Stimulated activated CD4-positive, alpha-beta T cell treated with anti-CD3 and anti-CD28 coated beads, Interleukin-4, amount 100 ng/mL, for 4 hours (primary cell): ENCODE measurements at places on chromosomes 4 and X.

GRCh38 chr4:93042746-93043145 is 739.0 kb downstream of the GRID2 start:
- no peak for DNase-seq

- DNase-seq = no peak
Measured at GRCh38 chrX:37677243-37677642, 8.3 kb upstream of the XK start.

GRCh38 chrX:72145181-72145580 is 13.5 kb upstream of the RTL5 start:
- no peak for DNase-seq

DNA sequence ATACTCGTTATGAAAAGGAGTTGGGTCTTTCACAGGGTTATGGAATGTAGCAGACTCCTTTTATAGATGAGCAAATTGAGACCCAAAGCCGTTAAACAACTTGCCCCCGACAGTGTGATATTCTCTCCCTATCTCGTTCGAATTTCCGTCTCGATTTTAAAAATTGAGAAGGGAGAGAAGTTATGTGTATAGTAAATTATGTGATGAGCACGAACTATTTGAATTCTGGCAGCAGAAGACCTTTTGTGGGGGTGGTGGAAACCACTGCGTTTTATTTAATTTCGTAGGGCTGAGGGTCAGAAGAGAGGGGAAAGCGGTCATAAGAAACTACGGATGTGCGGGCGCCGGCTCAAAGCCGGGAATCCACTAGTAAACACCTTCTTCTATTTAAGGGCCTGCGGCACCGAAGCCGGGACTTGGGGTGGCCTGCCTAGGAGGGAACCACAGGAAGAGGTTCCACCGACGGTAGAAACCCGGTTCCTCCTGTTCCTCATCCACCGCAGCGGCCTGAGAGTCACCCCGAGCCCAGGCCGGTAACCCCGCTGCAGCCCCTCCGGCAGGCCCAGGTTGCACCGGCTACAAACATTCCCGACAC is 1.5 kb upstream of the DDX3X start:
- peak; percentile 18 for DNase-seq

DNA sequence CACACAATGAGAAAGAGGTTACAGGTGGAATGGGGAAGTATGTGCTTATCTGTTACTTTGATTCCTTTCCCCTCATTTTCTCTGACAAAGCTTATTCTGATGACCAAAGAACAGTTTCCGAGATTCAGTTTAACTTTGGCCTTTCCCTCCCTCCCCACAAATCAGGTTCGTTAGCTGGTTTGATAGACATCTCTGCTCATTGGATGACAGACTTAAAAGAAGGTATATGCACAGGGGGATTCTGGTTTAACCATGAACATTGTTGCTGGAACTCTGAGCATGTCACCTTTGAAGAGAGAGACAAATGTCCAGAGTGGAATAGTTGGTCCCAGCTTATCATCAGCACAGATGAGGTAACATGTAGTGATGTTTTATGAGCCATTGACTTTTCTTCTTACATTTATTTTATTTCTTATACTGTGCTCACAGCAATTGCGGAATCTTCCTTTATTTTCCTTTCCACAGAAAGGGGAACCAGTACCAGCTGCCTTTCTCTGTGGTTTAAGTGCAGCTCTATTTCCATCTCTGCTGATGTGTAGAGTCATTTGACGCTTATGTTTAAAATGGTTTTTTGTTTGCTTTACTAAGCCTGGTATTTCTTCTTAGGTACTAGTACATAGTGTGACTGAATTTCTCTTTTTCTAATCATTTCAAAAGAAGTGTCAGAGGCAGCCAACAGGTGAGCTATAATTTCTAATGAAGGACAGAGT is 125.0 kb downstream of the AKAP4 start:
- DNase-seq = no peak

DNA sequence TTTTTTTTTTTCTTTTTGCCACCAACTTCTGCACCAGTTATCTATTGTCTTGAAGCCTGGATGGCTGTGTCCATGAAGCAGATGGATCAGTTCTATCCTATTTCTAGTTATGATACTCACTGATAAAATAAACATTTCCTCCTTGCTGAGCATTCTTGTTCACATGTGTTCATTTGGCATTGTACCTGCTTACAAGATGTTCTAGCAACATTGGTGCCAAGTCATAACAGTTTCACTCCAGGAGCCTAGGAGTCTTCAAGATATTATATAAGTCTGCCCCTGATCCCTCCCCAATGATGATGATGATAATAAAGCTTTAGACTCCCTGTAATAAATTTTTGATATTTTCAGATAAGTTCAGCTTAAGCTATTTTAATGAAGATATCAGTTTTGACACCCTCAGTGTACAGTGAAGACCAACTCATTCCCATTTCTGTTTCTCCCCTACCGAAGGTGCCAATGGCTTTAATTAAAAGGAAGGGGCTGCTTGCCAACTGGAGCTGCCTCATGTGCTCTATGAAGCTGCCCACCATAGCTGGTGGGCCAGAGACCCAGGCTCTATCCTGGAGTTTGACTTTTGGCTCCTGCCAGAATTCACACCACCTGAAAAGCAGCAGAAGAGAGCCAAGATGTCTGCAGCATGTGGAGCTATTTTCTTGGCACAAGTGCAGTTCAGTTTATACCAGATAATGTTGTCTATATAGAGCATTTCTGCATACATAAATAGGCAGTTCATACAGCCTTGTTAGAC is 265.4 kb upstream of the TET2 start:
- no peak for DNase-seq

DNA sequence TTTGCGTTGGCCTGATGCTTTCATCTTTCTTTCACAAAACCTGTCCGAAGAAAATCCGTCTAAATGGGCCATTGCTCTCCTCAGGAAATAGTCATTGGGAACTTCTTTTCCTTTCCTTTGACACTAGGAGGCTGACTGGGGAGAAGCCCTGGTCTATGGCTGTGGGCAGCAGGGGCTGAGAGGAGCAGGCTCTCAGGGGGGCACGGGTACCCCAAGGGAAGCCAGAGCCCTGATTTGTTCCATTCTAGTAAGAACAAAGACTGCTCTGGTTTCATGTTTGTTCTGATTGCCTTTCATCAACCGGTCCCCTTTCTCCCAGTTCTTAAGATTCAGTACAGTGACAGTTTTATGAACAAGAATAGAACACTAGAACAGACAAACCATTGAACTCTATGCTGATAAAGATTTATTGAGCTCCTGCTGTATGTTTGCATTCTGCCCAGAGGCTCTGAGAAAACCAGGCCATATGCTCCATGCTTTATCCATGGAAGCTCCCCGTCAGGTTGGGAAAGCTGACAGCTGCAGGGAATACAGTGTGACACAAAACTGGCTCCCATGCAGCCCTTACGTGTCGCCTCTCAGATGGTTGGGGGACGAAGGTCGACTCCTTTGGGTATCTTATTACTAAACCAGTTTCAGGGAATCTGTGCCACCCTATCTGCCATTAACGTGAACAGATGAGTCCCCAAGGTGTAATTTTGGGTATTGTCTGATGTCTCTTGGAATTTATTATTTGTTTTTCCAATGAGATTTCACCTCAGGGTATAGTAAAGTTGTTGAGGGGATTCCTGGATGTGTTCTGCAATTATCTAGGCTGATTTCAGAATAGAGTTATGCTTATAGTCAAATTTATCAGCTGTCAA is 72.4 kb upstream of the MSANTD1 start:
- no peak for DNase-seq

DNA sequence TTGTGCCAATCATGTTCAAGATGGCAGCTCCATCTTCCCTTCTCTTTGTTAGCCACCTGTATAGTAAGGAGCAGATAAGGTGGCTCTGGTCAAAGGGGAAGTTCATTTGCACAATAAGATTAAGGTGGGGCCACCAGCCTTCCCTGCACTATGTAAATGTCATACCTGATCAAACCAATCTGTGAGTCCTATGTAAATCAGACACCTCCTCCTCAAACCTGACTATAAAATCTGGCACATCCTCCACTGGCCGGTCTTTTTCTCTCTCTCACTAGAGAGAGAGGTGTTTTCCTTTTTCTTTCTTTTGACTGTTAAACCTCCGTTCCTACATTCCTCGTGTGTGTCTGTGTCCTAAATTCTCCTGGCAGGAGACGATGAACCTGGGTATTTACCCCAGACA is 572.5 kb upstream of the AADAT start:
- no peak for DNase-seq

- DNase-seq = no peak
Measured at GRCh38 chrX:42954880-42955279, 176.9 kb upstream of the PPP1R2C start.

GRCh38 chr4:27270435-27270834 is 409.8 kb downstream of the STIM2 start:
- no peak for DNase-seq

DNA sequence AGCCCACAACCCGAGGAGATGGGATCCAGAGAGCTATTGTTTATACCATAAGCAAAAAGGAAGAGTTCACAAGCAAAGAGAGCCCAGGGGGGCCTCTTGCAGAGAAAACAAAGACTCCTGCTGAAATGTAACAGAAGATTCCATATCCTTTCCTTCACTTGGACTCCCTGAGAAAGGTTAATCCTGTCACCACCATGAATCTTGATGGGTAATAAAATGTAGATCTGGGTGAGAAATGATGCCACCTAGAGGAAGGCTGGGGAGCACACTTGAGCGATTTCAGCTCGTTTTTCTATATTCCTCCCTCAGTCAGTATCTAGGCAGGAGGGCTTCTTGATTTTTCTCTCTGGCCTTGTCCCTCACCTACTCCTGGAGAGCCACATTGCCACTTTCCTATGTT is 10.2 kb upstream of the KCNE5 start:
- DNase-seq = no peak

DNA sequence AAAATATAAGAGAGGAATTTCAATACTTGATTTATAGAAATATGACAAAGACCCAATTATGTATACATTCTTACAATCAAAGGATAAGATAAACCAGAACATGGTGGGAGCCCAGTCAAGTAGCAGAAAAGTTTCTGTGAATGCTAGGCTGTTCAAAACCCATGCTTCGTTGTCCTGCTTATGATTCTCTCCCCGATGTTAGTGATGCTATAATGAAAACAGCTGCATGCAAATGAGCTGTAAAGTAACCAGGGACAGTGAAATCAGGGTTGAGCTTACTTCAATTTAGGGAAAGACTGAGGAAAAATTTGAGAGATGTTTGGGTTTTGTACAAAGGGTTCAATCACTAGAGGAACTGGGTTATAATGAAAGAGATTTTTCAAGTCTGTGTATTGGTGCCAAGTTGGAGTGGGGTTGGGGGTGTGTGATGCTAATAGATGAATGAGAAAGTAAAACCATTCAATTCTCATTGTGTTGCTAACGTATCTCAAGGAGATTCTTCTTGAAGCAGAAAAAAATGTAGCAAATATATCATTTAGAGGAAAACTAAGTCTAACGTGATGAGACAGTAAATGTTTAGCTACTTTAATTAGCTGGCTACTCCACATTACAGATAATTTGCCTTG is 59.3 kb upstream of the PPP1R2C start:
- DNase-seq = no peak

DNA sequence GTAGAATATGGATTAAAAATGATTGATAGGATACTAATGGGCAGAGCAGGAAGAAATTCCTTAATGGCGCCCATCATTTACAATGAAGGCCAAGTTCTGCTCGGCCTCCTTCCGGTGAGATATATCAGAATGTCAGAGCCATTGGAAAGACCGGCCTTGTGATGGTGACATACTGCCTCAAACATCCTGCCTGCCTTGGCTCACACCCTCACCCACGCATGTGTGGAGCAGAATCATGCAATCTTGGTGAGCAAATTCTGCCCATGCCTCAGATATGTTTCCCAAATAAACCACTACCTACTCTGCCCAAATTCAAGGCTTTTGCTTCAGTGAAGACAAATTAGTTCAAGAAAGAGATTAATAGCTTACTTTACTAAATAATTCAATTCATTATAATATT is 163.3 kb downstream of the MID1 start:
- no peak for DNase-seq

GRCh38 chrX:68018248-68019203 is 414.8 kb downstream of the OPHN1 start:
- DNase-seq = no peak

DNA sequence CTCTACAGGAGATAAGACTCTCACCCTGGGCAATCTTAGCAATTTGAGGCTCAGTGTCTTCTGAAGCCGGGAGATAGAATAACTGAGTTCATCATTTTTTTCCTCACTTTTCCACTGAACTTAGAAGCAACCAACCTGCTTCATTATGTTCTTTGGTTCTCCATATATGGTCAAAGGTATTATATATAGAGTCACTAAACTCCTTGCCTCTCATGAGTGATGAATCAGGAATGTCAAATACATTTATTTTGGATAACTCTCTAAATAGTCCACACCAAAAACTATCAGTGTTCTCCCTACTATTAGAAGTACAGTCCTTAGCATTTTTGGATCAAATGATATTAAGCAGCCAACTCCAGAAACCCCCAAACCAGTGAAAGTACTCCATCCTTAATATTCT is 421.5 kb upstream of the EPHA5 start:
- DNase-seq = no peak

DNA sequence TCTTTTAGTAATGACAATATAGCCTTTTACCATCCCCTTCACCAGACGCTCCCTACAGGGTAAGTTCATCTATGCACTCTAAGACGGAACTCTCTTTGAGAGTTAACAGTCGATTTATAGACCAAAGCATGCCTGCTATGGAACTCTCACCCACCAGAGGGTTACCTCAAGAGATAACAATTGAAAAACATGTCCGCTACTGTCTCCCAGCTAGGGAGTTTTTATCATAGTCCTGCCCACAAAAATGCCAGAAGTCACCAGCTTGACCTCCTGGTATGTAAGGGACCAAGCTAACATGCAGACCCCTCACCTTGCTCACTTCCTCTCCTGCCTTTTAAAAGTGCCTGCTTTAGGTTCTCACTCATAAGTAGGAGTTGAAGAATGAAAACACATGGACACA is 16.7 kb upstream of the YTHDC1 start:
- DNase-seq = no peak

DNA sequence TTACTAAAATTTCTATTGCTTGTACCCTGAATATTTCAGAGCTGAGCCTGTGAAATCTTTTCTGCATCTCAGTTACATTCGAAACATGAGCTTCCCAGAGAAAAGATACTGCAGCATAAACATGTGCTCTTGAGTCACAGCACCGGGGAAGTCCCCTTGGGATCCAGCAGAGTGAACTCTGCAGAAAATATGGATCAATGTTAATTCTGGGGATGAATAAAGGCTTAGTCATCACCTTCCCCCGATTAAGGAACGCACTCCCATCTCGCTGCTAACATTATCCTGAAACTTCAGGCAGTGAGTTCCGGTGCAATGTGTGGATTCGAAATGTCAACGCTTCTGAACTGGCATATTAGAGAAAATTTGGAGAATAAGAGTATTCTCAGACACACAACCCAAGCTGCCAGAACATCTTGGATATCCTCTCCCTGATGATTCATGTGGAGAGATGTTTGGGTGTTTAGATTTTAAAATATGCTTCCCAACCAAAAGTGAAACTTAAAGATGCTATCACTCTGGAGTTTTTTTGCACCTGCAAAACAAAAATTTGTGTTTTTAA is 90.8 kb downstream of the IRF2 start:
- DNase-seq = no peak

- no peak for DNase-seq
Measured at GRCh38 chr4:158912806-158913205, 144.0 kb downstream of the FNIP2 start.

GRCh38 chrX:24498975-24499374 is 33.9 kb downstream of the PDK3 start:
- no peak for DNase-seq
